ENCODE measurements at places on chromosomes 4 and X. TPM values are rescaled to one million over a fixed set of nuclear protein-coding genes. Genes with fewer than 3 reads are reported as not detected.

- DNase-seq, result no peak
Measured at GRCh38 chrX:107731831-107732502, 43.6 kb downstream of the TSC22D3 start.

DNA sequence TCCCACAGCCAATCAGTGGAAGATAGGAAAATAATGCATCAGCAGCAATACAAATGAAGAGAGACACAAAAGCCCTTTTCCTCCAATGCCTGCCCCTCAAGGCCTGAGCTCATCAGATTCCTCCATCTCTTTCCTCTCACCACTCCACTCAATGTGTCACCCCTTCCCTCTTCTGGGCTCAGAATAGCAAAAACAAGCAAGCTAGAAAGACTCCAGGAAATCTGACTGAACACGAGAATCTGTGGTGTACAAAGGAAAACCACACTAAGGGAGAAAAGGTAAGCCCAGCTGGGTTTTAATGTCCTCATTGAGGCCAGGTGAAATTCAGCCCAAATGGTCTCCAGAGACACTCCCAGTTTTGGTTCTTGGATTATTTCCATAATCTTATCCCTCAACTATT lies 46.3 kb downstream of the ARHGEF9 start:
- DNase-seq, result no peak

DNA sequence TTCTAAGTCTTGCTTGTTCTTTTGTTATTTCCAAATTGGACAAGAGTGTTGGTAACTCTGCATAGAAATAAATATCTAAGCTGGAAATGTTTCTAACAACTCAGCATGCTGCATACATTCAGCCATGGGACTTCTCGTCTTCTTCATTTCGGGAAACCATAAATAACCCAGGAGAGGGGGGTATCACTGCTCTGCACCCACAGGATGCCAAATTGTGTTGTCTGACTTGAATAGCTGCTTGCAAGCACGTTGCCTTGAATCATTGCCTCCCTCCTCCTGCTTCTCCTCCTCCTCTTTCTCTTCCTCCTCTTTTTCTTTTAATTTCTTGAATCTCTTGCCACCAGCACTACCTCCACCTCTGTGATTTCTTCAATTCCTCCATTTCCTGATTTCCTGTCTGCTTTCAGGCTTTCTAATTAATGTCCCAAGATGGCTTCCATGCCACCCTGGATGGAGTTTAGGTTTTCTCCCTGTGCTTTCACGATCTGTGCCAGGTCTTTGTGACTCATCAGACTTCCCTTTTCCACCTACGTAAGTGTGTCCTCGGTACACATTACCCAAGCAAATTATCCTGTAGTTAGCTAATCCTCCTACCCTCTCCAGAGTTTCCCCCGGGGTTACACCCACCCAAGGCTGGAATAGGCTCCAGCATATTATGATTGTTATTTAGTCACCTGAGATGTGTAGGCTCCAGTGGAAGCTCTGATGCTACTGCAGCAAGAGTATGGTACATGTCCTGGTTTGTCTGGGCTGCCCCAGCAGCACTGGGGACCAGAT lies 122.6 kb upstream of the VCX3B start:
- no peak for DNase-seq

DNA sequence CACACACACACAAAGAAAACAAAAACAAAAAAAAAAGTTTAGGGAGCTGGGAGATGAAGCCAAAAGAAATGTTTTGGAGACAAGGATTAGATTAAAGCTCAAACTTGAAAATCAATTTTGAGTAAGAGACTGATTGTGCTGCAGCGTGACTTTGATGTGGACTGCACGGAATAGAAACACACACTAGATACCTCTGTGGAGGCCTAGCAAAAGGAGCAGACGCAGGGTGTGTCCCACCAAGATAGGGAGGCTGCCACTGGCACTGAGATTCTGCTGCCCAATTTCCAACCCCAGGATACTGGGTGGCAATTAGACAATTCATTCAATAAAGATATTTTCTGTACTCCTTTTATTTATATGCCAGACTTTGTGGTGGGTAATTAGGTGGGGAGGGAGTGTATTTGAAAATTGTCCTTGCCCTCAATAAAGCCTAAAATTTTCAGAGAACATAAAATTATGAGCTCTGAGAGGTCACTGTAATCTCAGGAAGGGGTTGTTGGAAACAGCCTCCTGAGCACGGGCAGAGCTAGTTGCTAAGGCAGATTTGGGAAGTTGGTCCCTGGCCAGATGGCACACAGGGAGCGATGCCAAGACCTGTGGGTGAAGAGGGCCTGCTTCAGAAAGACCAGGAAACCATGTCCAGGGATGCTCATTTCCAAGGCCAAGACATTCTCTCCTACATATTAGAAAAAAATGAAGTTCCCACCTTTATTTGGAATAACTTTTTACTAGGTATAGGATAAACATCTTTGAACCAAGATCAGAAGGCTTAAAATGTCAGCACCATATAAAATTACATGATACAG lies 1.9 kb upstream of the PPP3CA start:
- peak; percentile 38 for DNase-seq

- no peak for DNase-seq
Measured at GRCh38 chrX:638482-639131, 8.0 kb downstream of the SHOX start.

DNA sequence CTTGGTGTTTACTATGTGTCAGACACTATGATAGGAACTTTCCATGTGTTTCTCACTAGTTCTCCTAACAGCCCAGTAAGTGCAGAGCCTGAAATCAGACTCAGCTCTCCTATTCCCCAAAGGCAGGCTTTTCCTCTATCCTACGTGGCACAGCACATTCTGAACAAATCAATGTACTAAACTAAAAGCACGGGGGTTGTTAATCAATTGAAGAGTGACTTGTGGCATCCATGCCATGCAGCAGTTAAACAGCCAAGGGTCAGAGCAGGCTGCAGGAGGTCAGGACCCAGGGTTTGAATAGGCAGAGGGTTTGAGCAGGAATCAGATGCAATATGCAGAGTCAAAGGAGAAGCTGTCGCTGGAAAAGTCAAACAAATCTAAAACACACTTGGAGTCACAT lies 289.7 kb upstream of the LDB2 start:
- no peak for DNase-seq

DNA sequence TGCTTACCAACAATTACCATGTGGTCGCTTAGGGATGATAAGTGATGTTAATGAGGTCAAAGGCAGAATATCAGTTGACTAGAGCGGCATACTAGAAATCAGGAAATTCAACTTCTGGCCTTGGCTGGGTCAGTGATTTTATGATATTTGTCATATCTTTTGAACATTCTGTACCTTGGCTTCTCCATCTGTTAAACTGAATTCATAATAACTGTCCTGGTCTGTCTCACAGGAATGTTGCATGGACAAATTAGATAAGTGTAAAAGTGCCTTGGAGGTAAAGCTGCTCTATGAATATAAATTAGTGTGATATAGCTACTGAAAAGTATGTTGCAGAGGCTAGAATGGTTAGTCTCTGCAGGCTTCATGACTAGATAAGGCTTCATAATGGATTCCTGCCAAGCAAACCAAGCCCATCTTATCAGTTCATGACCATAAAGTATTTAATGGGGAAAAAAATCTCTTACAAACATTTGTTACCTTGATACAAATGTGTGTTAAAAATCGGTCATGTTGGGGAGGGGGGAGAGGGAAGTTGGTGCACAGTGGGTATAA lies 104.6 kb upstream of the BMPR1B start:
- no peak for DNase-seq

GRCh38 chrX:41608244-41608643 lies 80.5 kb upstream of the GPR34 start:
- no peak for DNase-seq

DNA sequence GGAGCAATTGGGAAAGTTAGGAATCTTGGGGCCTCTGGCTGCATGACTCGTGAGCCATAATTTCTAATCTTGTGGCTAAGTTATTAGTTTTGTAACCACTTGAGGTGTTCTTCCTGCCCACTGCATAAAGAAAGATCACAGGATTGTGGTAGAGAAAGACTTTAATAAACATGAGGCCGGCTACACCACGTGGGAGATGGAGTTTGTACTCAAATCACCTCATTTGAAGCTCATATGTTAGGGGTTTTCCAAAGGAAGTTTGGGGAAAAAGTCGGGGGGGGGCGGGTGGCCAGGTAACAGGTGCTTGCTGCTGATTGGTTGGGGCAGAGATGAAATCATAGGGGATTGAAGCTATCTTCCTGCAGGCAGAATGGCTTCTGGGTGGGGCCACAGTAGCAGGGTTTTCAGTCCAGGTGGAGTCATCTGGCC lies 287.8 kb downstream of the ZNF674 start:
- DNase-seq, result no peak

DNA sequence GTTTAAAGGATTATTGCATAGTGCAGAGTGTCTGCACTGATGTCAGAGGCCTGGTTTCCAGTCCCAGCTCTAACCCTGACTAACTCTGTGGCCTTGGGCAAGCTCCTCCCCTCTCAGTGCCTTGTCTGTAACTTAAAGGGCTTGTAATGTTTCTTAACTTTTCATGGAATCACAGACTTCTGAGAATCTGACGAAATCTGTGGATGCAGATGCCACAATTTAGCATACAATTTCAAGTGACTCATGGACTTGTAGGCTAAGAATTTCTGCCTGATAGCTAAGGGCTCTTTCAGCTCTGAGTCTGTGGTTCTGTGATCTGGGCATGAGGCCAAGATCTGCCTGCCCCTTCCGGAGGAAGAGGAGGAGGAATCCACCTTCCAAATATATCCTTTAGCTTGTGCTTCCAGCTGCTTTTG lies 236.9 kb downstream of the AR start:
- peak; percentile 66 for DNase-seq

DNA sequence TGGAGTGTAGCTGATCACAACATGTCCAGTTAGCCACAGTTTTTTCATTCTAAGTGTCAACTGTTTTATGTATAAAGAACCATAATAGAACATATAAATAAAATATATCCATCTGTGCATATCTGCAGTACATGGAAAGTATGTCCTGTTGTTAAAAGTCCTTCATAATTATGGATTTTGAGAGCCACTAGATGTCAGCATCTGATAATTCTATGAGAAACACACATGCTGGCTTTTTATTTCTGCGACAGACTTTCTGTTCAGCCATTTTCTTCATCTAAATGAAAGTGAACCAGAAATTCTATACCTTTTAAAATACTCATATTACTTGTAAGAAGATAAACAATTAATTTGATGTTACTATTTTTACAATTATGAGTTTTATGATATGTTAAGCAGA lies 251.5 kb downstream of the GPM6A start:
- peak; percentile 57 for DNase-seq

DNA sequence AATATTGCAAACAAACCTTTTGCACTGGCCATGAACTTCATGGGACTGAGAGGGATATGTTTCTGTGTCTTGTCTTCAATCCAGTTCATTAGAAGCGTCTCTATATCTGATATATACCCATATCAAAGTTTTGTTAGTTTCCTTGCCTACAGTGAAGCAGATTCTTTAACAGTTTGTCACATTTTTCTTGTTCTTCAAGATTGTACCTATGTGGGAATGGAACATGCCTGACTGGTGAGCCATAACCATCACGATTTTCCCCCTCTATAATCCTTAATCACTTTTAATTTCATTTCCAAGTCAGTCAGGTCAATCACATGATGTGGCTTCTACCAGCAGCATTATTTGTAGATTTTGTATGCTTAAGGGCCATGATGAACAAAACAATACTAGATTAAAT lies 197.1 kb upstream of the PDE5A start:
- DNase-seq, result no peak

DNA sequence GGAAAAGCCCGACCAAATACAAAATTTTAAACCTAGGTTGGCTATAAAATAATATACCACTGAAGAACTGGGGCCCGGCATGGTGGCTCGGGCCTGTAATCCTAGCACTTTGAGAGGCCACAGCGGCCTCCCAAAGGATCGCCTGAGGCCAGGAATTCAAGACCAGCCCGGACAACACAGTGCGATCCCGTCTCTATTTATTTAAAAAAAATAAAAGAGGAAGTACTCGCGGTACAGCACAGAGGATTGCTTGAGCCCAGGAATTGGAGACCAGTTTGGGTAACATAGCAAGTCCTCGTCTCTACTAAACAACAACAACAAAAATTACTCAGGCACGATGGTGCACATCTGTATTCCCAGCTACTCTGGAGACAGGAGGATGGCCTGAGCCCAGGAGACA lies 44.8 kb upstream of the CDKN2AIP start:
- no peak for DNase-seq

- no peak for DNase-seq
Measured at GRCh38 chrX:70041993-70042392, 7.7 kb downstream of the AWAT2 start.

DNA sequence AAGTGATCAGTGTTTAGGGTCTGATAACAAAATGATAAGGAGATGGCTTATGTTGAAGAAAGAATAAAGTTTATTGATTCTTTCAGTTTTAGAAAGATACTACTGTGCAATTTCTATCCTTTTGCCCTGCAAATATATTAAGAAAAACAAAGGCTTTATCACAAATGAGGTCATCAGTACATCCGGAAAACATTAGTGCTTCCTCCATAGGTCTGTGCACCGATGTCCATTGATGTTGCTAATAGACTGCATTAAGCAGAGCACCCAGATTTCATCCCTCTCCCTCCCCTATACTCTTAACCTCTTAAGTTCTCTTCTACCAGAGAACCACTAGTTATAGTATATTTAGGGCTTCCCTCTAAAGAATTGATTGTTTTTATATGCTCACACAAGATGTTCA lies 53.7 kb upstream of the HHIP start:
- no peak for DNase-seq

DNA sequence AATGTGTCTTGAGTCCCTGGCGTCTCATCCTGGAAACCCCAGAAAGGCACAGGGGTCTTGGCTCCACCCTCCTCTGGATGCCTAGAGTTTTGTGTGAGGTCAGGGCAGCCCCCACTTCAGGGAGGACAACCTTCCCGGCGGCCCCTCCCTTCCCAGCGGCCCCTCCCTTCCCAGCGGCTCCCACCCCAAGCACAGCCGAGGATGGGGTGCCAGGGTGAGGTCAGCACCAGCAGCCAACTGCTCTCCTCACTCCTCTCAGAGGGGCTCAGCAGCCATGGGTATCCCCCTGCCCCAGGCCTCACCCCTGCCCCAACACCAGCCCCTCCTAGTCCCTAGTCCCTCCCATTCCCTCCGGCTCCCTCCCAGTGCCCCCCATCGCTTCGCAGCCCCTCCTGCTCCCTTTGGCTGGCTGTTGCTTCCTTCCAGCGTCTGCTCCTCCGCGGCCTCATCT lies 17.4 kb downstream of the DGKQ start:
- no peak for DNase-seq

- DNase-seq, result no peak
Measured at GRCh38 chr4:185480016-185480732, 8.6 kb upstream of the CCDC110 start.

- no peak for DNase-seq
Measured at GRCh38 chr4:159719531-159719930, 616.7 kb downstream of the RAPGEF2 start.

NIPAL1 gene
- 7.4 TPM for polyA plus RNA-seq

FOXR2 gene
- not detected for polyA plus RNA-seq

PRSS12 gene
- polyA plus RNA-seq, result 12.2 TPM

HERC5 gene
- polyA plus RNA-seq, result 1.6 TPM

SUPT20HL2 gene
- 0.09 TPM for polyA plus RNA-seq

CT45A10 gene
- polyA plus RNA-seq, result not detected

CXCL11 gene
- polyA plus RNA-seq, result not detected

LGI2 gene
- polyA plus RNA-seq, result 2.1 TPM

BGN gene
- polyA plus RNA-seq, result 130 TPM

SHOX gene
- 2.9 TPM for polyA plus RNA-seq

P2RY10 gene
- 2.6 TPM for polyA plus RNA-seq

TLR3 gene
- polyA plus RNA-seq, result 0.84 TPM

IL3RA gene
- 13.3 TPM for polyA plus RNA-seq

CSAG3 gene
- not detected for polyA plus RNA-seq

Data from muscle of arm (tissue), 14 donors.